ENCODE measurements at places on chromosomes 6 and 20. TPM values are rescaled to one million over a fixed set of nuclear protein-coding genes. Genes with fewer than 3 reads are reported as not detected.

LHFPL5 gene
- not detected for total RNA-seq

TBCC gene
- 34.7 TPM for total RNA-seq

HMGCLL1 gene
- not detected for total RNA-seq

SNAP25 gene
- total RNA-seq, result not detected

ELOVL2 gene
- 7.0 TPM for total RNA-seq

GMNN gene
- 11.0 TPM for total RNA-seq

DSP gene
- total RNA-seq, result 0.36 TPM

SRMS gene
- not detected for total RNA-seq

ADTRP gene
- not detected for total RNA-seq

HEBP2 gene
- total RNA-seq, result 19.3 TPM

MTRF1L gene
- 21.9 TPM for total RNA-seq

OR2B6 gene
- not detected for total RNA-seq

PACRG gene
- total RNA-seq, result 0.16 TPM

MAS1 gene
- total RNA-seq, result not detected

IL17F gene
- total RNA-seq, result not detected

ID4 gene
- 27.7 TPM for total RNA-seq

CCN6 gene
- 0.16 TPM for total RNA-seq

SPATS1 gene
- not detected for total RNA-seq

SLC29A1 gene
- 40.3 TPM for total RNA-seq

MYT1 gene
- not detected for total RNA-seq

GNMT gene
- not detected for total RNA-seq

NFYA gene
- total RNA-seq, result 8.7 TPM

GJA10 gene
- total RNA-seq, result not detected

PRDM1 gene
- total RNA-seq, result under 0.01 TPM

WFDC12 gene
- total RNA-seq, result not detected

RGS17 gene
- 4.0 TPM for total RNA-seq

SIRPD gene
- not detected for total RNA-seq

GRM1 gene
- not detected for total RNA-seq

FRK gene
- 2.9 TPM for total RNA-seq

PLTP gene
- 107 TPM for total RNA-seq

RIMS1 gene
- total RNA-seq, result not detected

PPP1R14C gene
- total RNA-seq, result 7.8 TPM

SS18L1 gene
- 8.7 TPM for total RNA-seq

OR12D3 gene
- not detected for total RNA-seq

WFDC10B gene
- not detected for total RNA-seq

SUN5 gene
- total RNA-seq, result not detected

CGA gene
- total RNA-seq, result not detected

SLC35D3 gene
- not detected for total RNA-seq

LEMD2 gene
- total RNA-seq, result 34.8 TPM

PTPRT gene
- 0.16 TPM for total RNA-seq

Measured in cardiac atrium fibroblast (primary cell).